ENCODE measurements at places on chromosomes 12 and 14.

DNA sequence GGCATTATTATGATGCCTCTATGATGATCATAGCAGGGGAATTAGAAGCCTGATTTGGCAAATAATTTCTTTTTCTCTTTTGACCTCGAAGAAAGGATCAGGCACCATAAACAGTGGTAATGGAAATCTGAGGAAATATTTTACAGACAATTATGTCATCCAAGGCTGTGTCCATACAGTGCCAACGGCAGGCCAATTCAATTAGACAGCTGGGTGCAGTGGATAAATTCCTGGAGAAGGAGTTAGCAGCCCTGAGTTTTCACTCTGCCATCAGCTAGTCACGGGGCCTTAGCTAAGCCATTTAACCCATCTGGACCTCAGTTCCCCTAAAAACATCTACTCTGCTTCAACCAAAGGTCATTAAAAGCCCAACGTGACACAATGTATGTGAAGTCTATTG, 4.1 kb downstream of the TPH2 start:
- DNase-seq, result no peak

DNA sequence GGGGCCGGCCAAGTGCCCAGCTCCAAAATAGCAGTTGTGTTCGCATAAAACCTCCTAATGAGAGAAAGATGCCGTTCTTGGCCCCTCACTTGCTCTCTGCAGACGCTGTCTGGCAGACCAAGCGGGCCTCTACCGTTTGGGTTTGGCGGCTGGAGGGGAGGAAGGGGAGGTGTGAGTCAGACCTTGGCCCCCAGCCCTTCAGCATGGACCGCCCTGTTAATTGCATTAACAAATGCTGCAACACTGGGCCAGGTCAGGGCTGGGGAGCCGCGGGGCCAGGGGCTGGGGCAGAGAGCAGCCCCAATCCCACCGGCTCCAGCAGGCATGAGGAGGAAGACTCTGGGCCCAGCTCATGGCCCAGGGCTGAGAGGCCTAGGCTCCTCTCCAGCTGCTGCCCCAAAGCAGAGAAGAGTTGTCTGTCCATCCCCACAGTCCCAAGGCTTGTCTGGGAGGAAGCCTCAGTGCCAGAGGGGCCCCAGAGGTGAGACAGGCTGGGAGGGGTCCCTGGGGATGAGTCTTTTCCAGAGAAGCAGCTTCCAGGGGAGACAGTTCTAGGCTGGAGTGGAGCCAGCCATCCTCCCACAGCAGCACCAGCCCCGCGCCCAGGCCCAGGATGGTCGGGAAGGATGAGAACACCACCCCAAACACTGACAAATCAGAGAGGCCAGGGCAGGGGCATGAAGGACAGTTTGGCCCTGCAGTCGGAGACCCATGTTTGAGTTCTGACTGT, 16.9 kb downstream of the LTBP2 start:
- no peak for DNase-seq

GRCh38 chr12:19150273-19150900, 20.9 kb downstream of the PLEKHA5 start:
- DNase-seq, result no peak

DNA sequence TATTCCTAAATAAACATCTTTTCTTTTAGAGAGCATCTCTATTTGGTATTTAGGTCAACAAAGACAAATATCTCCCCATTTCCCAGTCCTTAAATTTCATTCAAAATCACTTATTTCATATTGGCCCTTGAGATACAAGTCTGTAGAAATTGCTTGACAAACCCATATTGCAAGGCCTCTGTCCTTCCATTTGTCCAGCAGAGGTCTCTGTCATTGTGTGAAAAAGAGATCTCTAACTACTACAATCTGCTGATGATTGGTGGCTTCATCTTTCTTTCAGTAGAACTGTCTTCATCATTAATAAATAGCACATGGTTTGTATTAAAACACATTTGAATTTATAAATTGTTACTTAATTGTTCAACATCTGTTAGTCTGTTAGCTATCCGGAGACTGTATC, 252.6 kb downstream of the ACSS3 start:
- DNase-seq, result no peak

- DNase-seq, result no peak
These were observed 1.7 kb upstream of the ANKRD33 start for GRCh38 chr12:51886021-51886710.

- DNase-seq, result no peak
These were observed 127.7 kb downstream of the SLC16A7 start for GRCh38 chr12:59723520-59723919.

- DNase-seq, result no peak
These were observed 72.3 kb downstream of the LRIG3 start for GRCh38 chr12:58847901-58848600.

- DNase-seq, result no peak
These were observed 60.4 kb upstream of the PELI2 start for GRCh38 chr14:56057767-56058166.

DNA sequence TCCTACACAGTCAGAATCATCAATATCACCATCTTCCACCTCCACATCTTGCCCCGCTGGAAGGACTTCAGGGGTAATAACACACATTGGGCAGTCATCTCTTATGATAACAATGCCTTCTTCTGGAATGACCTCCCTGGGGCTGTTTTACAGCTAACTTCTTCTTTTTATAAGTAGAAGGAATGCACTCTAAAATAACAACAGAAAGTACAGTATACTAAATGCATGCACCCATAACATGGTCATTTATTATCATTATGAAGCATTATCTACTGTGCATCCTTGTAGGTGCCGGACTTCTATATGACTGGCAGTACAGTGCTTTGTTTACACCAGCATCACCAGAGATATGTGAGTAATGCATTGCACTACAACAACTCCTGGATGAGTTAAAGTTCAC, 19.0 kb upstream of the NUAK1 start:
- no peak for DNase-seq

GRCh38 chr14:91227183-91227628, 17.3 kb downstream of the GPR68 start:
- DNase-seq, result no peak

- DNase-seq, result no peak
These were observed 179.3 kb upstream of the ATF7IP start for GRCh38 chr12:14186193-14186502.

DNA sequence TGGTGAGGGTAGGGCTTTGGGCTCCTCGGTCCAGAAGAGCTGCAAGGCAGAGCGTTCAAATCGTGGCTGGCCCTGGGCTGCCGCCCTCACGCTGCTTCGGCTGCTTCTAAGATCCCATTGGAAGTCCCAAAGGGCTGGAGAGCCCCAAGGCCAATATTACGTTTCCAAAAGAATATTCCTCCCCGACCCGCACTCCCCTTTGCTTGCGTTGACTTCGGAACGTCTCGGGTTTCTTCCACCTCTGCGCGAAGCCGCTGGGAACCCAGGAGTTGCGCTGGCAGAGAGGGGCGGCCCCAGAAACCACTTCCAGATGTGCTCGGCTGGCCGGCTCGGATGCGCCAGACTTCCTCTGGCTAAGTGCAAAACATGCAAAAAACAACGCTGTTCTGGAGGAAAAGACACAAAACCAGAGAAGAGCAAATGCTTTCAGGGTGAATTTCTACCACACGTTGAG, at the start of gene GLT8D2:
Gene GLT8D2 (minus strand): TSS at position 285 of the 454 bp plus-strand sequence. CDS start 30,539 bp downstream, outside the sequence.
- peak; percentile 36 for DNase-seq

- no peak for DNase-seq
These were observed 1197.5 kb downstream of the LRFN5 start for GRCh38 chr14:42804141-42804540.

DNA sequence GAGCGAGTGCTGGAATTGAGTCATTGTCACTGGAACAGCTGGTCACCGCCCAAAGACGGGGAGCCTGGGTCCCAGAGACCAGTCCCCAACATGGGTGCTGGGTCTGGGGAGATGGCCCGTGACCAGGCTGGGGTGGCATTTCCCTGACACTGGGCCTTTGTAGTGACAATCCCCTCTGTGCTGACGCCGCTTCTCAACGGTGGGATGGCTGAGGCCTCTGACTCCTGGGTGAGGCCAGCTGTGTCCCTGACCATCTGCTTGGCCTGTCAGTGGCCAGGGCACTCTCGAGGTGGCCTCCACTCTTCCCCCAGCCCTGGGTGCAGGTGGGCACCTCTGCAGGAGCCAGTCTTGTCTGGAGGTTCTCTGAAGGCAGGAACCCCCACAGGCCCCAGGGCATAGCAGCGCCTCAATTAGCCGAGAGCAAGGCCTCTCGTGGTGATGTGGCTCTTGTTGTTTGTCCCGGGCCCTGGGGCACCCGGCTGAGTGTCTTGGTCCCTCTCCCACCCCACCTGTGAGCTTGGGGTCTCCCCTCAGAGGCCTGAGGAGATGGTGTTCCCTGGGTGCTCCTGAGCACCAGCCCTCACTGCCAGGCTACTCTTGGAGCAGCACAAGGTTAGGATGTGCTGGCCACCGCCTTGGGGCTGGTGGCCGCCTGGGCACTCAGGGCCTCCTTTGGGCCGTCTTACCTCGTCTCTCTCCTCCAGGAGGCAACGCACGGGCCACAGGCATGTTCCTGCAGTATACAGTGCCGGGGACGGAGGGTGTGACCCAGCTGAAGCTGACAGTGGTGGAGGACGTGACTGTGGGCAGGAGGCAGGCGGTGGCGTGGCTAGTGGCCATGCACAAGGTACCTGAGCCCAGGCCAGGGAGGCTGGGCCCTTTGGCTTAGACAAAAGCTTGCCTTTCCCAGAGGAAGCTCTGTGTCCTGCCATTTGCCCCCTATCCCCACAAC, 16.6 kb downstream of the ZFYVE21 start:
- no peak for DNase-seq

DNA sequence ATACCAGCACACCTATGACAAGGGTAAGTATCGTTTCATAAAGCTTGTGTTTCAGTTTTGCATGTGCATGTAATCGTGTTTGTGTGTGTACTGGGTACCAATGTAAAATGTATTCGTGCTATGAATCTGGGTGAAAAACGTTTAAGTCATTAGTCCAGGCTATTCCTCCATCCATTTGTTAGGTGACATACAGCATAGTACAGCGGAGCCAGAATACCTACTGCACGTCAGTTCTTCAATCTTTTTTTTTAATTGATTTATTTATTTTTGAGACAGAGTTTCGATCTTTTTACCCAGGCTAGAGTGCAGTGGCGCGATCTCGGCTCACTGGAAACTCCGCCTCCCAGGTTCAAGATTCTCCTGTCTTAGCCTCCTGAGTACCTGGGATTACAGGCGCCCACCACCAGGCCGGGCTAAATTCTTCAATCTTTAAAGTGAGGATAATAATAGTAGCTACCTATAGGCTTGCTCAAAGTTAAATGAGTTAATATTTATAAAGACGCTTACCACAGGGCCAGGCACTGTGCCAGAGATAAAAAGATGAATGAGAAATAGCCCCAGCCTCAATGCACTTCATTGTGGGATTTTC, 661 bp upstream of the RPS26 start:
- DNase-seq, result no peak

GRCh38 chr14:101362529-101363260, 198.6 kb upstream of the DIO3 start:
- no peak for DNase-seq

DNA sequence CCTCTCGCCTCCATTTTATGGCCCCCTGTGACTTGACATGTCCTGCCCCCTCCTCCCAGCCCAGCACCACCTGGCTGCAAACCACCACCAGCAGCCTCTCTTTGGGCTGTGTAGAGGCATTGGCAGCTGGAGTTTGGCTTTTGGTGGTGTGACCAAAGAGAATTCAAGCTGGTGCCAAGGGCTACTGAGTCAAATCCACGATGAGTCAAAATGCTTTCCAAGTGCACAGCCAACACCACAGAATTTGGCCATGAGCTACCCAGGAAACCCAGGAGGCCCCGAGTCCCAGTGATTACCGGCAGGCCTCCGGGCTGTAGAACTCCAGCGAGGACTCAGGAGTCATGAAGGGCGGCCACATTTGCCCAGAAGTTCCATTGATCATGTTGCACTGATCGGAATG, 53.8 kb downstream of the SCARB1 start:
- no peak for DNase-seq

GRCh38 chr12:109089683-109090082, 3.6 kb downstream of the ALKBH2 start:
- no peak for DNase-seq

GRCh38 chr12:103697971-103698751, 111.1 kb downstream of the STAB2 start:
- no peak for DNase-seq

- DNase-seq, result no peak
These were observed 25.6 kb downstream of the TESC start for GRCh38 chr12:117073611-117074010.

GRCh38 chr14:90496379-90496778, 99.5 kb downstream of the CALM1 start:
- no peak for DNase-seq

- peak; percentile 69 for DNase-seq
These were observed 62.5 kb downstream of the DRAM1 start for GRCh38 chr12:101939856-101940265.

- DNase-seq, result no peak
These were observed 7.7 kb upstream of the AMN1 start for GRCh38 chr12:31736472-31736871.

DNA sequence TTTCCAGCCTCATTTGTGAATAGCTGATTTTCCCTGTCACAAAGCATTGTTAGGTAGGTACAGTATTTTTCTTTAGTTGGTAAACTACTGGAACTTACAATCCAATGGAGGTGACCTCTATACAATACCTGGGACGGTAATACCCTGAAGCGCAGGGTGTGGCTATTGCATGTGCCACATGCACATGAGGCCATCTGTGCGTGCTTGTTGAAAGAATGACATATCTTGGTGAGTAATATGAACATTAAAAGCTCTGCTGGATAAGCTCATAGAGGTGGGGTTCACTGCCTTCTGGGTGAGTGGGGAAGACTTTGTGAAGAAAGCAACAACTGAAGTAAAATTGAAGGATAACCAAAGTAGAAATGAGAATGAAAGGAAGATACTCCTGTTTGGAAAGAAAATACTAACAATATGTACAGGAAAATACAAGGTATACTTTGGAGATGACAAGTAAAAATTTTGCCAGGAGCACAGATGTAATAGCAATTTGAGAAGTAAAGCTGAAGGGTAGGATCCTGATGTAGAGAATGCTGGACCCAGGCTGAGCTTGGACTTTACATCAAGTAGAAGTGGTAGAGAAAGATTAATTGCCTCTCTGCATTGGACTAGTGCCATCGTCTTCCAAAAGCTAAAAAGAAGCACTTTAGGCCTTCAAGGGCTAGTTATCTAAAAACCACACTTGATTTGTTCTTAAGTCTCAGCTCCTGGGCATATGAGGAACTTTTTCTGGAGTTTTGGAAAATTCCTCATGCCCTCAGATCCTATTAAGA, 97.1 kb downstream of the SLC38A6 start:
- no peak for DNase-seq

Data from right renal pelvis (tissue), 4 donors.